ENCODE measurements at places on chromosomes 4 and X.

GRCh38 chr4:95838192-95838591 lies 1.7 kb upstream of the PDHA2 start:
- DNase-seq = no peak

DNA sequence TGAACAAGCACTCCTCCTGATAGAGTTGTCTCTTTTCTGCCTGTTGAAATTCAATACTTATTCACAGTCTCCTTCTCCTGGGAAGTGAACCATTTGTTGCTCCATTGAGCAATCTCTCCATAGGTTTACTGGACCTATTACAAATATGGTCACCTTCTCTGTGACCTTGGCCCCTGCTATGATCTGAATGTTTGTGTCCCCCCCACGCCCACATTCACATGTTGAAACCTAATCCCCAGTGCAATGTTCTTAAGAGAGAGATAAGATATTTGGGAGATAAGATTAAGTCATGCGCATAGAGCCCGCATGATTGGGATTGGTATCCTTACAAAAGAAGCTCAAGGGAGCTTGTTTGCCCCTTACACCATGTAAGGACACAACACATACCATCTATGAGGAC lies 54.1 kb upstream of the GABRE start:
- DNase-seq = no peak

GRCh38 chr4:108611365-108611764 lies 9.0 kb upstream of the RPL34 start:
- DNase-seq = no peak

DNA sequence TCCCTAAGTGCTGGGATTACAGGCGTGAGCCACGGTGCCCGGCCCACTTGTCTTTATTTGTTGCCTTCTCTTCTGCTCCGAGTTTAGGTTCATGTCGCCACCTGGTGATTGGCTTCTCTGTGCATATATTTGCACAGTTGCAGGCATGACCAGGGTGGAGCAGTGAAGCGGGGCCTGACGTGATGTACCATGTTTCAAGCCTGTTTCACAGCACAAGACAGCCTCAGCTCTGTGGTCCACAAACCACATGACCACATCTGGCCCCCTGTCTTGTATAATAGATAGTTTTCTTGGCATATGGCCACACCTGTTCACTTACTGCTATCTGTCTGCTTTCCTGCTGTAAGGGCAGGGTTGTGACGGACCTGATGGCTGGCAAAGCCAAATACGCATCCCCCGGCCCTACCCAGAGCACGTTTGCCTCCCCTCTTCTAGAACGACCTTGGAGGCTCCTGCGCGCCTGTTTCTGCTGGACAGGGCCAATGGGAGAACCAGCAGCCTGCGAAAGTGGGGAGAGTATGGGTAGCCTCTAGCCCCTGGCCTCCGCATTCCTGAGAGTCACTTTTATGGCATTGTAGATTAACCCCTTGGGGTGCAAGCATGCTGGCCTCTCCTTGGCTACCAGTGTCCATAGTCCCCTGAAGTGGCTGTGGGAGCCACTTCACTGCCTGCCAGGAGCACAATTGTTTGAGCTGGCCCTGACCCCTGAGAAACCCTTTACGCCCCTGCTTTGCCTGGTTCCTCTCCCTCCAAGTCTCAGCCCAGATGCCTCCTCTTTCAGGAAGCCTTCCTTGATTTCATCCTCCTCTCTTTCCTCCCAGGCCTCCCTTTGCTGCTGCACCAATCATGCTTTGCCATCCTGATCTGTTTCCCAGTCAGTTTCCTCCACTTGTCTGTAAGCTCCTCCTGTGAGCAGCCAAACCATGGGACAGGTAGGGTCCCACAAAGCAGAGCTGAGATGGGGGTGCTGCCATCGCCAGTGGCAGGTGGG lies 6.0 kb upstream of the SH3TC1 start:
- DNase-seq = no peak

DNA sequence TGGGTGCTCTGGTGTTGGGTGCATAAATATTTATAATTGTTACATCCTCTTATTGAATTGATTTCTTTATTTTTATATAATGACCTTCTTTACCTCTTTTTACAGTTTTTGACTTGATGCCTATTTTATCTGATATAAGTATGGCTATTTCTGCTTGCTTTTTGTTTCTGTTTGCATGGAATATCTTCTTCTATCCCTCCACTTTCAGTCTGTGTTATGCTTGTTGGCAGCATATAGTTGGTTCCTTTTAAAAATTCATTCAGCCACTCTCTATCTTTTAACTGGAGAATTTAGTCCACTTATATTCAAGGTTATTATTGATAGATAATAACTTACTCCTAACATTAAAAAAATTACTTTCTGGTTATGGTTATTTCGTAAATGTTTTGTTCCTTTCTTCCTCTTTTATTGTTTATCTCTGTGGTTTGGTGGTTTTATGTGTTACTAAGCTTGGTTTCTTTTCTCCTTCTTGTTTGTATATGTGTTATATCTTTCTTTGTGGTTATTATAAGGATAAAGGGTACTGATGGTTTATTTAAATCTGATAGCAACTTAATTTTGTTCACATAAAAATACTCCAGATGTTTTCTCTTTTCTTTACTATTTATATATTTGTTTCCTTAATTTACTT lies 69.5 kb downstream of the IL15 start:
- no peak for DNase-seq

DNA sequence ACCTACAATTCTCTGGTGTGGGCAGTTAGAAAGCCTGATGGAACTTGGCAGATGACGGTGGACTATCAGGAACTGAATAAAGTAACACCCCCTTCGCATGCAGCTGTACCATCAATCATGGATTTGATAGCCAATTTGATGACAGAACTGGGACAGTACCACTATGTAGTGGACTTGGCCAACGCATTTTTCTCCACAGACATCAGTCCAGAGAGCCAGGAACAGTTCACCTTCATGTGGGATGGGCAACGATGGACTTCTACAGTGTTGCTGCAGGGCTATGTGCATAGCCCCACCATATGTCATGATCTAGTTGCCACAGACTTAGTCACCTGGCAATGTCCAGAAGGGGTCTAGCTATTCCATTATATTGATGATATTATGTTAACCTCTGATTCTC lies 54.5 kb upstream of the CCDC149 start:
- DNase-seq = no peak

Measured in HL-60 (cell line).